ENCODE measurements at places on chromosomes 5 and 9.

GRCh38 chr5:6431214-6432195, 17.2 kb upstream of the UBE2QL1 start:
- no peak for DNase-seq

GRCh38 chr5:68734781-68735180, 359.0 kb upstream of the SLC30A5 start:
- no peak for DNase-seq

GRCh38 chr5:119801570-119801969, 172.2 kb downstream of the FAM170A start:
- DNase-seq, result no peak

- DNase-seq, result no peak
These were observed 3.1 kb downstream of the GTF3C4 start for GRCh38 chr9:132673355-132673754.

GRCh38 chr5:149750596-149750995, 20.5 kb downstream of the PPARGC1B start:
- no peak for DNase-seq

DNA sequence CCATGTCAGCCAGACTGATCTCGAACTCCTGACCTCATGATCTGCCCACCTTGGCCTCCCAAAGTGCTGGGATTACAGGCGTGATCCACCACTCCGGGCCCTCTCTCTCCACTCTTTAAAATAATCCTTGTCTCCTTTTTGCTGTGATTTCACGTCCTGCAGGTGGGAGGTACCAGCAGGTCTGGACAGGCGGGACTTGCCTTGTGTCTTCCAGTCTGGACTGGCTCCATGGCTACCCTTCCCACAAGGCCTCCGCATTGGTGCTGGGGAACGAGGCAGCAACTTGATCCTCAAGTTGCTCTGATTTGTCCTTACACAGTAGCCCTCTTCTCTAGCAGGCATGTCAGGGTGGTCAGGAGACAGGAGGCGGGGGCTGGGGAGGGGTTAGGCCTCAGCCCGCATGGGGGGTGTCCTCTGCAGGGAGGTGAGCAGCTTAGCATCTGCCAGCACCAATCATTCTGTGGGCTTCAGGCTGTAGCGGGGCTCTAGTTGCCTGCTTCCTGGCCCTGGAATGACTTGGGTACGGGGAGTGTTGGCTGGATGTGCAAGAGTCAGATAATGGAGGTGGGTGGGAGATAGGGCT, 54.3 kb downstream of the TENT4A start:
- DNase-seq, result no peak

DNA sequence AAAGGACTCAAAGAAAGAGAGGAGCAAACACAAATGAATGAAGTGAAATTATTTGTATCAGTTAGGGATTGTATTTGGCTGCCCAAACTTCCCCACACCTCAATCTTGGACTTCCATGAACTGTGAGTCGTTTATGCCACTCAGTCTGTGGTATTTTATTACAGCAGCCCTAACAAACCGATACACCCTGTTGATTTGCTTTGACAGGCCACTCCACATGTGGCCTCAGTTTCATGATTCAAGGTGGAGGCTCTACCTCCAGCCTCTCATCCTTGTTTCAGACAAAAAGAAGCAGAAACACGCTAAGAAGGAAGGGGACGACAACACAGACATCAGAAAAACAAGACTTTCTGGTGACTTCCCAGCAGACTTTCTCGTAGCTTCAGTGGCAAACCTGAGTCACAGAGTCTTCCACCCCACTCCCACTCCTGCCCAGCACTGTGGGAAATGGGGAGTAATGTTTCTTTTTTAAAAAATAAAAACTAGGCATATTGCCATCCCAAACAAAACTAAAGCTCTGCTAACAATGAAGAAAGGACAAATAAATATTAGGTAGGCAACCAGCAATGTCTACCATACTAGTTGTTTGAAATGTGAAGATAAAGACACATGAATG, 52.2 kb upstream of the ABCA1 start:
- DNase-seq, result no peak

DNA sequence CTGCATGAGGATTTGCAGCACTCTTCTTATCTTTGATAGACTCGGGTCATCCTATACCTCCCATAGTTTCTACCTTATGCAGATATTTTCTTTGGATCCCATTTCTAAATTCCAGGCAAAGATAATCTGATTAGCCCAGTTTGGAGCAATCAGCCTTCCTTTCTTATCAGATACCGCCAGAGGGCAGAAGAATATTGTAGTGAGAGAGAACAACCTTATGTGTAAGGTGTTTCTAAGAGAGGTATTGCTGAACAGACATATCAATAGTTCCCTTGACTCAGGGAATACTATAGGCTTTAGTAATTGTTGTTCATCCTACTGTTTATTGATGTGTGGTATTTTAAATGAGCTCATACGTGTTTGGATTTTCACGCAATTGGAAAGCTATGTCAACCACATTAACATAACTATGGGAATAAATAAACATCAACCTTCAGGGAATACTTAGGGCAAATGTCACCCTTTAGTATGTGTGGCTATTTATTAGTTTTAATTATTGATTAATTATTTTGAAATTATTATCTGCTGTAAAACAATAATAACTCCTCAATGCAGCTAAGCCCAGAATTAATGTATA, 1435.2 kb upstream of the CDH9 start:
- DNase-seq, result peak; percentile 1

DNA sequence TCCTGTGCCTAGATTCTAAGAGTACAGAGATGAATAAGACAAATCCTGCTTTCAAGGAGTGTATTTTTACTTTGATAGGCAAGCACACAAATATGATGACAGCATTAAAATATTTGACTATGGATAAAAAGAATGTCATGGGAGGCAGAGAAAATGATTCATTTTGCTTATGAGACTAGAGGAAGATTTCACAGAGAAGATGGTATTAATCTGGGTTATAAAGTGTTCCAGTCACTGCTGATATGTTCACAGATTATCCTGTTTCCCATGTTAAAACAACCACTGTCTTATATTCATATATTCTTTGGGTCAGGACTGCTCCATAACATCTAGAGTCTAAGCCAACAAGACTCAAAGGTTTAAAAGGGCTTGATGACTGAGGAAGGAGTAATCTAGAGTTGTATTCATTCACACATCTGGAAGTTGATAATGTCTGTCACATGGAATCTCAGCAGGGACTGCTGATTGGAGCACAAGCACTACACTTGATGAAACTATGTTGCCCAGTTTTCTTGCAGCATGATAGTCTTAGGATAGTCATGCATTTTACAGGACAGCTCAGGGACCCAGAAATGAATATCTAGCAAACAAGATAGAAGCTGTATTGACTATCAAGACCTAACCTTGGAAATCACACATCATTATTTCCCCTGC, 79.3 kb downstream of the STARD4 start:
- DNase-seq, result no peak

GRCh38 chr5:143543358-143544255, 140.1 kb upstream of the NR3C1 start:
- DNase-seq, result peak; percentile 54

GRCh38 chr9:99112750-99113413, 8.0 kb downstream of the TGFBR1 start:
- DNase-seq, result no peak

DNA sequence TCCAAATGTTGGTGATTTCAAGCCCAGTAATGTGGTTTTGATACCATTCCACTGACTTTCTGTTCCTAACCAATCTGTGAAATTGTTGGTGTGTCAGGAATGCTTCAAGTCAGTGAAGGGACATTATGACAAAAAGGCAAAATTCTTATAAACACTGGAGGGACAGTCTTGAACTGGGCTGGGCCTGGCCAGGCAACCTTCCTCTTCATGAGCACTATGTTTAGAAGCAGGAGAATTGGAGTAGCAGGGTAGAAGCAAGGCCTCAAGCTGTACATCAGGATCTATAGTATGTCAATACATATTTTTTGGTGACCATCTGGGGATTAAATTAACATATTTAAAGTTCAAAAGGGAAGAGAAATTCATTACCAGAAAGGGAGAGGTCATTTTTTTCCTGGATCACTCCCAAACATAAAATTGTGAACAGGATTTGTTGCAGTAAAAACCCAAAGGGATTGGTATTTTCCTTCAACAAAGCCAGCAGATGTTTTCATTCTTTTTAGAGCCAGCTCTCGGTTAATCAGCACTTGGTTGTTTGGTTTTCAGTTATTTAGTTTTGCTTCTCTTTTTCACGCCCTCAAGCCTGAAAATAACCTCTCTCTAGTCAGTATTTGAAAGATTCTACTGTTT, 77.9 kb upstream of the PIK3R1 start:
- DNase-seq, result peak; percentile 38

DNA sequence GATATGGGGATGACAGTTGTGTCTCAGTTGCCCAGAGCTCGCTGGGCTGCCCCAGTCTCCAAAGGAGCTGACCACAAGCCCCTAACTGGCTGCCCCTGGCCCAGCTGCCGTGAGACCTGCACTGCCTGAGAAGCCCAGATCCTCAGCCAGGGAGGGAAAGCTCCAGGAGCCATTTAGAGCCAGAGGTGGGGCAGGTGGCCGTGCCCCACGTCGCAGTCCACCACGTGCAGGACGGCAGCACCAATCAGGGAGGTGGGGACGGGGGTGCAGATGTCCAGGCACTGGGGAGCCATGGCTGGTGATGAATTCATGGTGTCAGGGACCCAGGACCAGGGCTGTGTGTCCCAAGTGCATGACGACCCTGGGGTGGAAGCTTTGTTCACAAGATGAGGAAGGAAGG, 13.4 kb downstream of the PRRX2 start:
- no peak for DNase-seq

GRCh38 chr9:131382850-131383729, 10.8 kb upstream of the PRRC2B start:
- no peak for DNase-seq

GRCh38 chr5:172637740-172638139, 3.3 kb upstream of the NEURL1B start:
- DNase-seq, result no peak

DNA sequence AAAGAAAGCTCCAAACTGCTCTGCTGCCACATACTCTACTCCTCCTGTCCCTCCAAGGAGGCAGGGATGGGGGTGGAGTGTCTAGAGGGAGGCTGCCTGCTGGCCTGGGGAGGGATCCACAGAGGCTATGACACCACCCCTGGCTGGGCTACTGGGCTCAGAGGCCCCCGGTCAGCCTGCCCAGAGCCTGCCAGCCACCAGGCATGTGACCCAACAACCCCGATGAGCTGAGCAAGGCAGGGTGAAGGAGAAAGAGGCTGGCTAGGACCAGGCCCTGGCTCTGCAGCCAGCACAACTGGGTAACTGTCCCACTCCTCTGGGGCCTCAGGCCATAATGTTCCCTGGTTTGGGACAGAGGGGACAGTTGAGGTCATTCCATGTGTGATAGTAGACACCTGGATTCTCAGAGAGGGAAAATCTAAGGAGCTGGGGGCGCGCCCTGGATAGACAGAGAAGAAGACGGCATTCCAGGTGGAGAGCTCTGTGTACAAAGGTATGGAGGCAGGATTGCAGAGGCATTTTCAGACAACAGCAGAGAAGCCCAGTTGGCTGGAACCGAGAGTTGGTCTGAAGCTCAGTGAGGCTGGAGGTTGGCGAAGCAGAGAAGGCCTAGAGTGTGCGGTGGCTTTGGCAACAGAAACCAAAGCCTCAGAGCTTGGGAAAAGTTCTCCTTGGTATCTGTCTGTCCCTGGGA, 33.8 kb upstream of the IL17B start:
- no peak for DNase-seq

GRCh38 chr5:1205255-1206180, 4.1 kb downstream of the SLC6A19 start:
- DNase-seq, result no peak

DNA sequence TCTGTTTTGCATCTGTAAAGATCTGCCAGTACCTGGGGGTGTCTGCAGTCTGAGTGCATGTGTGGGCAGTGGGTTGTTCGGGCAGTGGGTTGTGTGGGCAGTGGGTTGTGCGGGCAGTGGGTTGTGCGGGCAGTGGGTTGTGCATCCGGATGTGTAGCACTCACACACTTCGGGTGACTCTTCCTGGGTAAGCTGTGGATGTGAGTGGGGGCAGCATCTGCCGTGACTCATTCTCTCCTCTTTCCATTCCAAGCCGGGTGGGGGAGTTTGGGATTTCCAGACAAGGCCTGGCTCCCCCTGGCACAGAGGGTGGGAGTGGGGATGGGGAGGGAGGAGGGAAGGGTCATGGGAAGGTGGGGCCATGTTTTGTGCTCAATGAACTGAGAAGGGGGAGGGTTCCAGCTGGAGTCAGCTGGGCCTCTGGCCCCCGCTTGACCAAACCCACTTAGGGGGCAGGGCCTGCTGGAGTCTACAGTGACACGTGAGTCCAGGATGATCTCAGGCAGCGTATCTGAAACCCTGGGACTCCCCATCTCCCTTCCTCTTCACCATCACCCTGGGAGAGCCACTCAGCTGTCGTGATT, 8.3 kb downstream of the CRB2 start:
- peak; percentile 16 for DNase-seq

- no peak for DNase-seq
These were observed 98.5 kb downstream of the CACNA1B start for GRCh38 chr9:137975936-137976565.

DNA sequence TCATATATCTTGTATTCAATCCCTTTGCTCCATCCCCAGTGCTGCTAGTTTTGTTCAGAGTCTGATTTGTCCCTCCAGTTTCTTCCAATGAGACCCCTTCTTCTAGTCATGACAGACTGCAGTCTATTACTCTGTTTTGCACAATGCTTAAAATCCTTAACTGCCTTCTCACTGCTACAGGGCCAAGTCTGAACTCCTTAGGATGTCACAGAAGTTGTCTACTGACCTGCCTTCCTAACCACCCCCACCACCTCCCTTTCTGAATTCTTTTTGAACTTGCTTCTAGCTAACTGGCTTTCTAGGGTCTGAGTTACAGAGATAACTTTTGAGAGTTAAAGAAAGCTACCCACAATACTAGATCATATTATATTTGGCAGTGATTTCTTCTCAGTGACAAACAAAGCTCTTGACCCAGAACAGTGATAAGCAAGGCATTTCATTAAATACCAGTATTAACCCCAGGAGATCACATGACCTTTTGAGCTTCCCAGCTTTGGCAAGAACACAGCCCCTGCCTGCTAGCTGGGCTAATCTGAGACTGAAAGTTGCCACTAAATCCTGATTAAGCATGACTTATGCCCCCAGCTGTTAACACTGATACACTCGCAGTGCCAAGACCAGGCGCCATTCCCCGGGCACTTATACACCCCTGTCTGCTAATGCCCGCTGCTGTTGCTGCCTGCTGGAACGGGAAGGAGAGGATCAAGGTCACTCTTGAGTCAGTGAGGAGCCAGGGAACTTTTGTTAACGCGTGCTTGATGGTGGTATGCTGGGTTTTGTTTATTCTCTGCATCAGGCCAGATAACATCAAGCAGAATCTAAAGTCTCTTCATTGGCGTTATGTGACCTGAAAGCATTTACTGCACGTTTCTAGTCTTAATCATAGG, 36.4 kb upstream of the ADAMTSL1 start:
- DNase-seq, result no peak

GRCh38 chr9:89367726-89368437, 49.6 kb downstream of the SECISBP2 start:
- no peak for DNase-seq

GRCh38 chr9:85377731-85378289, 363.9 kb downstream of the AGTPBP1 start:
- DNase-seq, result no peak

Measured in stromal cell of bone marrow (primary cell).